Adipose tissue (tissue), 3 donors: ENCODE measurements at places on chromosomes 6 and 20. TPM values are rescaled to one million over a fixed set of nuclear protein-coding genes. Genes with fewer than 3 reads are reported as not detected.

The PSMB9 gene
- polyA plus RNA-seq = 17.0 TPM

The ABHD16B gene
- 1.2 TPM for polyA plus RNA-seq

The FITM2 gene
- 19.7 TPM for polyA plus RNA-seq

The SYNCRIP gene
- polyA plus RNA-seq = 48.5 TPM

The ANGPT4 gene
- 4.2 TPM for polyA plus RNA-seq

The WFDC12 gene
- not detected for polyA plus RNA-seq

The SLC4A11 gene
- 1.0 TPM for polyA plus RNA-seq

The ERVFRD-1 gene
- 0.06 TPM for polyA plus RNA-seq

The HTR1E gene
- polyA plus RNA-seq = 0.09 TPM

The RIMS4 gene
- 1.8 TPM for polyA plus RNA-seq

The WFDC10B gene
- not detected for polyA plus RNA-seq

The BPIFA1 gene
- polyA plus RNA-seq = not detected

The RBCK1 gene
- polyA plus RNA-seq = 58.7 TPM

The RAET1G gene
- polyA plus RNA-seq = not detected

The LY6G5C gene
- polyA plus RNA-seq = 2.4 TPM

The MOG gene
- polyA plus RNA-seq = not detected

The MEP1A gene
- 0.09 TPM for polyA plus RNA-seq

The RIPOR3 gene
- polyA plus RNA-seq = 5.3 TPM

The TSPO2 gene
- polyA plus RNA-seq = not detected
